Activated CD4-positive, alpha-beta T cell treated with anti-CD3 and anti-CD28 coated beads for 1 hour (primary cell): ENCODE measurements at places on chromosomes 5 and 9.
A peak's percentile ranks its signal among the peaks of the same experiment; 100 is the strongest.

- DNase-seq, result no peak
These were observed 176.4 kb upstream of the CHD1 start for GRCh38 chr5:99105216-99105615.

DNA sequence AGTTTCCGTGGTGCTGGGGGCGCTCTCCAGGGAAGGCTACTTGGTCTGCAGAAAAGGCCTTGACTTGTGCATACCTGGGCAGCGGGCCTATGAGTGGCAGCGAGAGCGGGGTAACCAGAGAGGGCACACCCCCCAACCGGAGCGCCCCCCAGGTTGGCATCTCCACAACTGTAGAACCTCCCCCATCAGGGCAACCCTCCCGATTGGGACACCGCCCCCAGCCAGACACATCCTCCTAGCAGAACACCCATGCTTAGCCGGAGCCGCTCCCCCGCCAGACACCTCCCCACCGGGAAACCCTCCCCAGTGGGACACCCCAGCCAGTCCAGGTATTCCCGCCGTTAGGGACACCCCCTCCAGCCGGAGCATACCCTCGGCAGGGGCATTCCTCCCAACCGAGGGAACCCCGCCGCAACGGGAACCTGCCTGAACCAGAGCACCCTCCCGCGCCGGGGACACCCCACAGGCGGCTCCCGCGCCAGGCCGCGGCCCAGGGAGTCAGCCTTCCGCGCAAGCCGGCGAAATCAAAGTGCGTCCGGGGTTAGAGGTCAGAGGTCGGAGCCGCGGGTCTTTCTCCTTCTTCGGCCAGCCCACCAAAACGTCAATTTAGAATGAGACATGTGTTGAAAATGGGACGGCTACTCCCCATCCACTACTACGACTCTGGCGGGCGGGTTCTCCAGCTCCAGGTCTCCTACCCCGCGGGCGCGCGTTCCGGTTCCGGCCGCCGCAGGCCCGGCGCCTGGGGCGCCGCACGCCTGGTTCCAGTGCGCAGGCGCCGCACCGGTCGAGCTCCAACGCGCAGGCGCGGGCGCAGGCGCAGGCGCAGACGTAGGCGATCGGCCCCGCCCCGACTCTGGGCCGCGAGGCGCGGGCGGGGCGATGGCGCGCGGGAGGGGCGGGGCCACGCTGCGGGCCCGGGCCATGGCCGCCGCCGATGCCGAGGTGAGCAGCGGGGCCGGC lies at the start of gene EHMT1:
TSS of gene EHMT1 (plus strand) at position 901 of the 963 bp plus-strand sequence. CDS start at position 925, 24 bp downstream.
- peak; percentile 90 for DNase-seq

GRCh38 chr9:71119746-71120145 lies 1.7 kb downstream of the TRPM3 start:
- DNase-seq, result no peak

- DNase-seq, result no peak
These were observed 8.8 kb upstream of the CEP72 start for GRCh38 chr5:603081-603998.

DNA sequence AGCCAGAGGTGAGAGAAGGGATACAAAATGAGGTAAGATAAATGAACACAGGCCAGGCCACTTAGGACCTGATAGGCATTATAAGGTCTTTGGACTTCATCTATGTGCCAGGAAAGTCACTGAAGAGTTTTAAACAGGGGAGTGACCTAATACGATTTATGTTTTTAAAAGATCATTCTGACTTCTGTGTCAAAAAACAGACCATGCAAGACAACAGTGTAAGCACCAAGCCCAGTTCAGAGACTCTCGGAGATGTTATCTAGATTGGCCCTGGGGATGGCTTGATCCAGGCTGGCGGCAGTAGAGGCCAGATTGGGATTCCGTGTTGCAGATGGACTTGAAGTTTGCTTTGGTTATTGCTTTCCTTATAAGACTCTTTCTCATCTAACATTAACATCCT lies 43.0 kb upstream of the DPYSL3 start:
- no peak for DNase-seq

GRCh38 chr5:176863041-176863764 lies 35.9 kb downstream of the HK3 start:
- no peak for DNase-seq

- no peak for DNase-seq
These were observed 179.8 kb downstream of the ROR2 start for GRCh38 chr9:91770229-91770628.

DNA sequence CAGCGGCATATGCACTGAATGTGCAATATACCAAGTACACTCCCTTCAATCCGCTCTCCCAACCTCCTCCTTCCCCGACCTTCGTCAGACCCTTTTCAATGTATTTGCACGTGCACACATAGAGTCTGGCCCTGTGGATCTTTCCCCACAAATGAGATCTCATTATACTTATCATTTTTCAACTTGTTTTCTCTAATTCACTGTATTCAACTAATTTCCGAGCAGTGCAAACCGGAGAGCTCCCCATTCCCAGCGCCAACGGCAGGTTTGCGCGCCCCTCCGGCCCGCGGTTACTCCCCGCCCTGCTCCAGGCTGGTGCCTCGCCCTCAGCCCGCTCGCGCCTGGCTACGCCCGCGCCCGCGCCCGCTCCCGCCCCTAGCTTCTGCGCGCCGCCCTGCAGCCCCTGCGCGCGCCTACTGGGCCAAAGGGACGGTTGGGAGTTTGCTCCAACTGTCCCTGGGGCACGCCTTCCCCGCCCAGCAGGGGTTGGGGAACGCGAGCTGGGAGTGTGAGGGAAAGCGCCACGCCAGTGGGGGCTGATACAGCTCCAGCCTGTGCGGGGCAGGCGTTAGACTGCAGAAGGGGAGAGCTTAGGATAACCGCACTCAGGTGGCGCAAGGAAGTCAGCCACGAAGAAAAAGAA lies 3.3 kb upstream of the CDC20B start:
- DNase-seq, result no peak

GRCh38 chr9:132878695-132879456 lies at the start of gene SPACA9:
Gene SPACA9 (plus strand): TSS chr9:132878898. CDS start chr9:132883948, 5,050 bp downstream.
- no peak for DNase-seq

DNA sequence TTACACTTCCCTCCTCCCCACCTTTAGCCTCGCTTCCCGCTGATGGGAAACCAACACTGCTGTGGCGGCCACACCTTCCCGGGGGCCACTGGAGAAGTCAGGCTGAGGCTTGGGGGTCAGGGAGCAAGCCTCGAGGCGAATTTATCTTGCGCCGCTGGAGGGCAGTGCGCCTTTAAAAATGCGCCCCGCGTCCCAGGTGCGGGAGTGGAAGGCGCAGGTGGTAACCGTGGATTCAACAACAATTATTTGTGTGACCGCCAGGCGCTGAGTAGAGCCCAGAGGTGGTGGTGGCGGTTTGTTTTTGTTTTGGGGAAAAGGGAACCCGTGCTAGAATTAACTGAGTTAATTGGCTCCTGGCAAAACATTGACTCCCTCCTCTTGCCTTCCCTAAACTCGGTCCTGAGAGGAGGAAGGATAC lies 1.1 kb downstream of the CFAP77 start:
- DNase-seq, result peak; percentile 50

GRCh38 chr5:56142233-56142613 lies 90.9 kb downstream of the ANKRD55 start:
- DNase-seq, result no peak

GRCh38 chr9:85981369-85981768 lies 40.4 kb downstream of the NAA35 start:
- no peak for DNase-seq

- DNase-seq, result no peak
These were observed 44.1 kb upstream of the CDKN2B start for GRCh38 chr9:22053178-22053577.

DNA sequence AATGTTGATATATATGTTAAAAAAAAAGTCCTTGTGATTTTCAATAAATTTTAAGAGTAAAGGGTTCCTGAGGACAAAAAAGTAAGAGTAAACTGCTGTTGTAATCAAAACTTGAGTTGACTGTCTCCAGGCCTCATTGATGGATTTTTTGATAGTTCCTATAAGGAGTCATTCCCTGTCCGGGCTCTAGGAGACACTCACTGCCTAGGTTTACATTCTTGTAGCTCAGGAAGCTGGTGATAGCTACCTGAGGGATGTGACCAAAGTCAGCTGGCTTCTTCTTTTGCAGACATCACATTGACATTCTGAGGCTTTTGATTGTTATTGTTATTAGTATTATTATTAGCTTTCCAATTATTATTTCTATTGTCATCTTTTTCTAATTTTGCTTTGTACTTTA lies 116.5 kb upstream of the FBXL7 start:
- DNase-seq, result no peak

GRCh38 chr9:111965566-111966019 lies 69.0 kb downstream of the UGCG start:
- DNase-seq, result no peak

DNA sequence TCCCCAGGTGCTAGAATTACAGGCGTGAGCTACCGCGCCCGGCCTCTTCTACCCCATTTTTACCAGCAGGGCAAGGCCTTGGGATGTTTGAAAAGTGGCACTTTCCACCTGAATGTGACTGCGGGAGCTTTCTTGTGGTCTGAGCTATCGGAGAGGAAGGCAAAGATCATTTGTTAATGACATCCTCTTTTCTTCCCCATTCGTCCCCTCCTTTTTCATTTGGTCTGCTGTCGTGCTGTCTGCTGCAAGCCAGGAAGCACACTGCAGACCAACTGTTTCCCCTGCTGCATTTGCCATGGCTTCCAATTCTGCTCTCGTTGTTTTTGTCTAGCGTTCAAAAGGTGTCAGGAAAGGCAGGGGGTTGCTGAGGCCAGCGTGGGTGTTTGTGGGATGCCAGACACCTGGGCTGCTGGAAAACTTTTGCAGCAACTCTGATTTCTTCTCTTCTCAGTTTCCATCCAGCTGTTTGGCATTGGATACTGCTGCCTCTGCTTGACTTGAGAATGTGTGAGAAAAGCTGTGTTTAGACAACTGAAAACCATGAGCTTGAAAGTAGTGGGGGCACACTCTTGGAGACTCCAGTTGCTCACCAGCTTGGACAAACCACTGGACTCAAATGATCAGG lies 196.4 kb upstream of the MSX2 start:
- no peak for DNase-seq

DNA sequence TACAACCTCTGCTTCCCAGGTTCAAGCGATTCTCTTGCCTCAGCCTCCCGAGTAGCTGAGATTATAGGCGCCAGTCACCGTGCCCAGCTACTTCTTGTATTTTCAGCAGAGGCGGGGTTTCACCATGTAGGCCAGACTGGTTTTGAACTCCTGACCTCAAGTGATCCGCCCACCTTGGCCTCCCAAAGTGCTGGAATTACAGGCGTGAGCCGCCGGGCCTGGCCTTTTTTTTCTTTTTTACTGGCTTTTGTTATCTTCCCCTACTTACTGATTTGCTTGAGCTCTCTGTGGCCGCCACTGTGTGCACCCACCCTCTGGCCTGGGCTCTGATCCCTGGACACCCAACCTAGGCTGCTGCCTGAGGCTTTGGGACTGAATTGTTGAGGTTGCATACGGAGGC lies 60.3 kb downstream of the ANKRD33B start:
- DNase-seq, result no peak

DNA sequence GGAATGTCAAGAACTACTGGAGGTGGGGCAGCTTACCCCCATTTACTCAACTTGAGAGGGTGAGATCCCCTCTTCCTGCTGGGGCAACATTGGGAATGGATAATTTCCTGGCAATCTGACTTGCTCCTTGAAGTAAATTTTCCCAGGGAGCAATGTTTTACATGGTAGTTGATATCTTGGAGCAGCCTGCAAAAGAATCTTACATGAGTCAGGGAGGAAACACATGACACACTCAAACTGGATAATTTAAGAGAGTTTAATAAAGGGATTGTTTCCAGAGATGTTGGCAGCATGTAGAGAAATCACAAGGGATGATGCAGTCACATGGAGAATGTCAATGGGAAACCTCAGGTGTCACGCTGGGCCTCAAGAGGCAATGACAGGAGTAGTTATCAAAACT lies 212.5 kb downstream of the GAS1 start:
- no peak for DNase-seq

DNA sequence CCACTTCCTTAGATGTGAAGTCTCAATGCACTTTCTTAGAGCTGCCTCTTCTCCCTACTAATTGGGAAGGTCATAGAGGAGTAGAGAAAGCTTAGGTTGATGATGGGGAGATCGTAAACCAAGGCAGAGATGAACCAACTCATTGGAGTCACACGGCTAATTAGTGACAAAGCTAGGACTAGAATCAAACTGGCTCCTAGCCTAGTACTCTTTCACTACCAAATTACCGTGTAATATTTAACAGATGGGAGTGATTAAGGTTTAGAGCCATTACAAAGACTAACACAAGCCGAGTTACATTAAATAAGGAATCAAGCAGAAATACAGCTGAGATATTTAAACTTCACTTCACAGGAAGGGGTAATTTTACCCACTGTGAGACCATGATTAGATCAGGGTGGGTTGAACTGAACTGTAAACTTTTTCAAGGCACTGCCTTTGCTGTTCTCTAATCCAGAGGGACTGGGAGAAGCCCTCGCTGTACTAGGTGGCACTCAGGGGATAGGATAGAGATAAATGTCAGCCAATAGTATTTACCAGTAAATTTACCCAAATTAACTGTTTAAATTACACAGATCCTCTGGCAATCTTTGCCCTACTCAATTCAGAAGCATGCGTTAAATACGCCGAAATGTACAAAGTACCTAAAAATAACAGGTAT lies 166.4 kb upstream of the PIK3R1 start:
- no peak for DNase-seq

GRCh38 chr9:35604578-35605350 lies at the start of gene TESK1:
Gene TESK1 (plus strand): TSS chr9:35605262. CDS start chr9:35605620, 358 bp downstream.
- DNase-seq, result peak; percentile 73

GRCh38 chr5:100110497-100110896 lies 424.7 kb upstream of the FAM174A start:
- no peak for DNase-seq

DNA sequence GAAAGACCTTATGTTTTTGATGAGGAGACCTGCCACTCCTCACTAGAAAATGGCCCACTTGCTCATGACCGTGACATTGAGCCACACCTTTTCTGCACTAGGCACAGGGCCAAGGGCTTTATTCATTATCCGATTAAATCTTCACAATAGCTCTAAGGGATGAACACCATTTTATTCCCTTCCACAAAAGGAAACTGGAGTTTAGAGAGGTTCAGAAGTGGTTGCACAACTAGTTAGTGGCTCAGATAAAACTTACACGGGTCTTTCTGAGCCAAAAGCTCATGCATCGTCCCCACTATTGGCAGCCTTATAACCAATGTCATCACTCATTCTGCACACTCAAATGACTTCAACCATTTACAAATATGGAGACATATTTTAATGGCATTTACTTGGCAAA lies 39.4 kb downstream of the SUSD1 start:
- DNase-seq, result no peak
